ENCODE measurements at places on chromosomes 6 and 20.

DNA sequence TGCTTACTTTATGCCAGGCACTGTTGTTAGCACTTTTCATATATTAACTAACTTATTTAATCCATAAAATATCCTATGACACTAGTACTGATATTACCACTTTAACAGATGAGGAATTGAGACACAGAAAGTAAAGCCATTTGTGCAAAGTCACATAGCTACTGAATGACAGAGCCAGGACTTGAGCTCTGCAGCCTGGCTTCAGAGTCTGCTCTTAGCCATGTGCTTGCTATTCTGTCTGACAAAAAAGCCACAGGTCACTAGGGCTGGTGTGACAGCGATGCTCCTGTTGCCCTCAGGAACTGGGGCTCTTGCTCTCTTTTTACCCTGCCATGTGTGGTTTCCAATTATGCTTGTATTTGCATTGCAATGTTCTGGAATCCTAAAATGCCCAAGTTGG lies 44.7 kb upstream of the RNF8 start:
- no peak for DNase-seq

DNA sequence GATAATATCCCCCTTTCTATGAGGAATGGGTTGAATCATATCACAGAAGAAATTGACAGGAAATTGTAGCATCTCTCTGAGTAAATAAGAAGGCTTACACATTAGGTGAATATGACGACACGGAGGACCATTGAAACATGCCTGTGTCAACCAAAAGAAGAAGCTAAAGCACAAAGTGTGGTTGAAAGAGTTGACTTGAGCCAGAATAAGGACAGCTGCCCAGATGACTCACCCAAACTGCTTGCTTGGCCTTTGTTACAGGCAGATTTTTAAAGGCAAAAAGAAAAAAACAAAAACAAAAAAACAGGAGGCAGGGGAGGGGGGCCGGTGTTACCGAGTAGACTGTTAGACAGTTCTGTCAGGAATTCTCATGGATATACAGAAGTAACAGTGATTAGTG lies 129.8 kb upstream of the EDN1 start:
- peak; percentile 37 for DNase-seq

DNA sequence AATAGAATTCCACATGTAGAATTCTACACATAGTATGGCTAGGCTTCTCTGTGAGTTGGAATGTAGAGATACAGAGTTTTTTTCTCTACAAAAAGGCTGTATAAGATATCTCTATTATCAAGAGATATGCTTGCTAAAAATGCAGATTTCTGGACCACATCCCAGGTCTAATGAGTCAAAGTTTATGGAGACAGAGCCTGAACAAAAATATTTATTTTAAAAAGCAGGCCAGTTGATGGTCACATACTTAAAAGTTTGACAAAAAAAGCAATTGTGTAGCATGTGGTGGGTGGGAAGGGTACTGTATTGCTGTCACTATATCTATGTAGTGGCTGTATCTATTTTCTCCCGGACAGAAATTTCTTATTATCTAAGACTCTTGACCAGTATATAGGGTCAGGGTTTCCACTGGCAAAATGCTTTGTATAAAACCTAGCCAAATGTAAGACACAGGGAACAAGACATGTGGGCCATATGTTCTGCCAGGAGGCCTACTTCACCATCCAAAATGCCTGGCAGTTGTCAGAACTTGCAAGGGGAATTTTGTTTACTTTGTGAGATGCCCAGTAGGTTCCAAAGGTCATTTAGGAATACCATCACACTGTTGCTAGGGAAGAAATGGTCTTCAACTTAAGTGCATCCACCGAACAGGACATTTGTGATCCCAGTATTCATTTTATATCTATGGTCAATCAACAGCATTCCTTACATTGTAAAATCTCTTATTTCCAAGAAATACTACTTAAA lies 60.6 kb downstream of the SHPRH start:
- no peak for DNase-seq

DNA sequence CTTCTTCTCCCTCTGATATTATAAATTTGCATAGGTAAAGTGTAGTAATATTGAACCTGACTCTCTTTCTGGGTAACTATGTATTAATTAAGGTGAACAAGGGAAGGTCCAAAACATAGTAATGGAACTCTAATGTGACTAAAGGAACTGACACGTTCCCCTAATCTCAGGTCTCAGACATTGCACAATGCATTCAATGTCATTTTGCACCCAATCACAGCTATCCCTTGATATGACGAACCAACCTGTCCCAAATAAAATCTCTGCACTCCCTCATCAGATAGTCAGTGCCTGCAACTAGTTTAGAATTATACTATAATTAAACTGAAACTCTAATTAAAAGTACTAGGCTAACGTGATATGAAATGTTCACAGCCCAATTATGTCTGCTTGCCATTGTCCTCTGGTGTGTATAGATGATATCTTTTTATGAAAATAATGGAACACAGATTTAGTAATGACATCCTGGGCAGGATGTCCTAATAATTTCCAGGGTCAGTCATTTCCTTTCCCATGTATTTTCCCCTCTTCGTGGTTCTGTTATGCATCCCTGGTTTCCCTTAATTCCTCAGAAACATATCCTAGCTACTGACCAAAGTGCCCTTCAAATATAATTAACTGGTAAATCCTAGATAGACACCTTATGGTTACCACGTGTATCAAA lies 36.8 kb downstream of the PTPRK start:
- DNase-seq: no peak

DNA sequence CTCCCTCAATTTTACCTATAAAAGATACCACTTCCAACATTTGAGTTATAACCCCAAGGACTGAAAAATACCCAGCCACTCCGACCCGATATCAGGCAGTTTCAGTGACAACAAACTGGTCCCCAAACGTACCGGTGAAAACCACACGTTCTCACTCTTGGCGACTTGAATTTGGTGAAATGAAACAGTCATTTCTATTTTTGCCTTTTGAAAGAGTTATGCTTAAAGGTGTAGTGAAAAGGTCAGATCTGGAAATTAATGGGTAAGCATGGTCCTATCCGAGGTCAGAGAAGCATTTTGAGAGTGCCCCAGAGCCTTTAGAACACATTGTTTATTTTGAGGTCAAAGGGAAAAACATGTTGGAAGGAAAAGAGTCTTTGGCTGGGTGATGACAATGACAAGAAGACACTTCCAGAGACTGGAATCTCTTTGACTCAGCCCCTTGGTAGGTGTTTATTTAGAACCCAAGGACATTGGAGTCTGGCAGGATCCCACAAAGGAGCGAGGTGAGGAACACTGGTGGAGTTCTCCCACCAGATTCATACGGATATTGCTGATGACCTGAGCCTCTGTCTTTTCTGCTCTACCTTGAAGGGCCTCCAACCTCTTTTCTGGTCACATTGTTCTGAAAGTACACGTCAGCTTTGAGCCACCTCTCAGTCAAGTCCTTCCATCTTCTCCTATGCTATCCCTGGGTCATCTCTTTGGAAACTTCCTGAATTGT lies 235.0 kb downstream of the GMPR start:
- no peak for DNase-seq

GRCh38 chr6:73134588-73134987 lies 90.7 kb downstream of the KHDC1L start:
- DNase-seq: no peak

DNA sequence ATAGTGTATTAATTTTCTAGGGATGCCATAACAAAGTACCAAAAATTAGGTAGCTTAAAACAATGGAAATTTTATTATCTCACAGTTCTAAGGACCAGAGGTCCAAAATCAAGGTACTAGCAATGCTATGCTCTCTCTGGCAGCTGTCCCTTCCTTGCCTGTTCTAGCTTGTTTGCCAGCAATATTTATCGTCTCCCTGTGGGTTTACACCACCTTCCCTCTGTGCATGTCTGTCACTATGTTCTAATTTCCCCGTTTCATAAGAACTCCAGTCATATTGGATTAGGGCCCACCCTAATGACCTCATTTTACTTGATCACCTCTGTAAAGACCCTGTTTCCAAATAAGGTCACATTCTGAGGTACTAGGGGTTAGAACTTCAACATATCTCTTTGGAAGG lies 217.2 kb downstream of the IBTK start:
- no peak for DNase-seq

DNA sequence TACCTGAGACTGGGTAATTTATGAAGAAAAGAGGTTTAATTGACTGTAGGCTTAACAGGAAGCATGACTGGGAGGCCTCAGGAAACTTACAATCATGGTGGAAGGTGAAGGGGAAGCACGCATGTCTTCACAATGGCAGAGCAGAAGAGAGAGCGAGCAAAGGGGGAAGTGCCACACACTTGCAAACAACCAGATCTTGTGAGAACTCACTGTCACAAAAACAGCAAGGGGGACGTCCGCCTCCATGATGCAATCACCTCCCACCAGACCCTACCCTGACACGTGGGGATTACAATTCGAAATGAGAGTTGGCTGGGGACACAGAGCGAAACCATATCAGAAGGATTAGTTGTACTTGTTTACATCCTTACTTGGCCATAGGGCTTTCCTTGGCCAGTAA lies 49.7 kb downstream of the FIG4 start:
- peak; percentile 75 for DNase-seq

DNA sequence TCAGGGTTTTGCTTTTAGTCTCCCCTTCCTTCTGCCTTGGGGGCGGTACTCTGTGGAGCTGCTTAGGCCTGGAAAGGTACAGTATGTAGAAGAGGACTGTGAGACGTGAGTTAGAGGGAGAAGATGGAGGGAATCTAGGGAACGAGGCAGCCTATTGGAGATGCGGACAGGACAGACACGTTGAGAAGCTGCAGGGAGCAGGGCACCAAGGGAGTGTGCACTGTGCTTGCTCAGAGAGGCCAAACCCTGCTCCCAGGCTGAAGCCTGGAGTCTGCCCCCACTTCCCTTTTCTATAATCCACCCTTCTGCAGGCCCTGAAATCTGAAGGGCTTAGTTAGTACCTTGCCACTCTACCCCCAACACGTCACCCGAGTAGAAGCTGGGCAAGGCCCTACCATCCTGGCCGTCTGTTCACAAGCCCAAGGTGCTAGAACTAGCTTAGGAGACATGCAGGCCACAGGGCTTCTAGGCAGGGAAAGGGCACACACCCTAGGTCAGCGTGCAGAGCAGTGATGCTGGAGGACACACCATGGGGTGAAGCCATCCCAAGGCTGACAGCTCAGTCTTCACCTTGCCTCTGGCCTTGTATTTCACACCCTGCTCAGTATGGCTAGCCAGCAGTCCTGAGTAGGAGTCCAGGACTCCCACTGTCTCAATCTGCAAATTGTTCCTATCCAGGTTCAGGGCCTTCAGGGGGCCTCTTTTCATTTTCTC lies 6.9 kb downstream of the TP53INP2 start:
- no peak for DNase-seq

GRCh38 chr20:5234158-5234557 lies 82.6 kb downstream of the PROKR2 start:
- no peak for DNase-seq

GRCh38 chr20:59458645-59459044 lies 145.7 kb upstream of the PHACTR3 start:
- peak; percentile 20 for DNase-seq

GRCh38 chr6:131101911-131102680 lies 33.2 kb upstream of the AKAP7 start:
- no peak for DNase-seq

- DNase-seq: peak; percentile 15
Observed at GRCh38 chr20:43925801-43926200, 11.1 kb downstream of the TOX2 start.

GRCh38 chr6:135568379-135568778 lies 70.8 kb upstream of the AHI1 start:
- DNase-seq: no peak

DNA sequence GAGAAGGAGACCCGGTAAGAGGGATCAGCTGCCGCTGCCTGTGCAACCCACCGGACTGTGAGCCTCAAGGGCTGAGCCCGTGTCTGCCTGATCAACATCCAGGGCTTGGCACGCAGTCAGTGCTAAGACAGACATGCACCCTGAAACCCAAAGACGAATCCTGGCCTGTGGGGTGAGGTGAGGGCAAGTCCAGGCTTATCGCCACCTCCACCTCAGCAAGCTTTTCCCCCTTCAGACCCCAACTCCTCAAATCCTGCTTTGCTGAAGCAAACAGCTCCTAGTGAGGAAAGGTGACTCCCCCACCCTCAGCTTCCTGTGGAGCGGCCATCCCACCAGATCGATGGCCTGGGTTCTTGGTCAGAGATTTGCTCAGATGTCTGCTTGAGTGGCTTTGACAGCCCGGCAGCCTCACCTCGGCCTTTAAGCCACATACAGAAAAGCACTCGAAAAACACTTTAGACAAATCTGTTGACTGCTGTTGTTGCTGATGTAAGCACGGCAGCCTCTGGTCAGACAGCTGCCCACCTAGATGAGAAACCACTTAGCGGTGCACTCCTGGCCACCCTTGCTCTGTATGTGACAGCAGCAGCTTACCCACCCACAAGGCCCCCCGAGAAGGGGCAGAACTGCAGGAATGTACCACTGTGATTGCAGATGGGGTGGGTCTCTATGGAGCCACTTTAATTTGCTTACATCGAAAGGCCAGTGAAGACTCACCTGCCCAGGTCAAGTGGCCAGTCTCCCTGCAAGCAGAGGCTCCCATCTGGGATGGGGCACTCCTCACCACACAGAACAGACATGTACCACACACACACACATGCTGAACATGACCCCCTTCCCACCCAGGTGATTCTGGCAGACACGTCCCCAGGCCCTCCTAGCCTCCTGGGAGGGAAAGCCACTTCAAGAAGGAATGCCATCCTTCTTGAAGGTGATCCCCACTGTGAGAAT lies 14.8 kb downstream of the MTCH1 start:
- DNase-seq: no peak

DNA sequence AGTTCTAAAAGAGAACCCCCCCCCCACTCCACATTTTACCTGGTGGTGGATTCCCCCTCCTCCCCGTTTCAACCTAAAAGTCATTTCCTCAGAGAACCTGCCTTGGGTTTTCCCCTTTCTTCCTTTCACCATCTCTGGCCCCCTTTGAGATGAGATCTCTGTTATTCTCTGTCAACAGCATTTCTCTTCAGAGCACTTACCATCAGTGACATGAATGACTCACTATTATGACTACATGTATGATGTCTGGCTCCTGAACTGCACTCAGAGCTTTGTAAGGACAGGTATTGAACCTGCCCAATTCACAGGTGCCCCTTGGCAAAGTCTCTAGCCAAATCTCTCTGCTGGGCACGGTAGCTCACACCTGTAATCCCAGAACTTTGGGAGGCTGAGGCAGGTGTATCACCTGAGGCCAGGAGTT lies 61.4 kb upstream of the JARID2 start:
- no peak for DNase-seq

GRCh38 chr6:33606642-33607041 lies 14.5 kb upstream of the ITPR3 start:
- DNase-seq: no peak

DNA sequence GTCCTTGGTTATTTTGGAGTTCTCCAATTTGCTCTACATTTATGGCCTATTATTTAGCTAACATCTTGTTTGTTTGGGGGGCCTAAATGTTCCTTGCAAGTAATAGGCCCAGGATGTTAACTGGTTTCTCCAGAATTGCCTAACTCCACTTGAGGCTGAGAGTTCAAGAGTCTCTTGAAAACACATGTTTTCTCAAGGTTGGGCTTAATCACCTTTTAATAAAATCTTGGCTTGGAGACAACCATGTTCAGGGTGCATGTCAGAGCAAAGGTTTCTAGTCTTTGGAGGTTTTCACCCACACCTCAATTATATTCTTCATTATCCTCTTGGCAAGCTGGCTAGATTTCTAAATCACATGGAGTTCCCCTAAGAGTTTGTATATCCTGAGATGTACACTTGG lies 54.2 kb downstream of the KLHL31 start:
- DNase-seq: no peak
